Pulmonary artery endothelial cell (primary cell): ENCODE measurements at places on chromosomes 1 and 21. TPM values are rescaled to one million over a fixed set of nuclear protein-coding genes. Genes with fewer than 3 reads are reported as not detected.

C1orf74 gene
- total RNA-seq, result 2.7 and 4.0 TPM in 2 replicates

AMY1A gene
- not detected in 2 replicates for total RNA-seq

FAM177B gene
- not detected in 2 replicates for total RNA-seq

OR6N1 gene
- not detected in 2 replicates for total RNA-seq

SLC6A9 gene
- total RNA-seq, result 0.40 and 0.60 TPM in 2 replicates

BACH1 gene
- 23.3 and 27.3 TPM in 2 replicates for total RNA-seq

PARK7 gene
- total RNA-seq, result 234 and 248 TPM in 2 replicates

PDZK1 gene
- 0.07 and 0.14 TPM in 2 replicates for total RNA-seq

PADI2 gene
- not detected in 2 replicates for total RNA-seq

ASB17 gene
- total RNA-seq, result not detected in 2 replicates

KHDRBS1 gene
- total RNA-seq, result 80.5 and 84.5 TPM in 2 replicates

PLOD1 gene
- 342 and 390 TPM in 2 replicates for total RNA-seq

DNA sequence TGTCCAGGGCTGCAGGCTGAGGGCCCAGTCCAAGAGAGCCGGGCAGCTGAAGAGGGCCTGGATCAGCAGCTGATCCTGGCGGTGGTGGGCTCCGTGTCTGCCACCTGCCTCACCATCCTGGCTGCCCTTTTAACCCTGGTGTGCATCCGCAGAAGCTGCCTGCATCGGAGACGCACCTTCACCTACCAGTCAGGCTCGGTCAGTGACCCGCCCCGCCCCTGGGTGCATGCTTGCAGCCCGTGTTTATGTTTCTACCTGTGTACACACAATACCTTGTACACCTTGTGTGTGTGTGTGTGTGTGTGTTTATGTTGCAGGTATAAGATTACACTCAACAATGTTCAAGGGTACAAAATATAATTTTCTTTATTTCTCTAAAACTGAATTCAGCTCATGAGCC, 13.0 kb downstream of the TIE1 start:
- no peak for DNase-seq

GRCh38 chr1:201282931-201283829, at the start of gene PKP1:
TSS of gene PKP1 (plus strand) at chr1:201283506. CDS start at chr1:201283703, 197 bp downstream.
- no peak for DNase-seq

DNA sequence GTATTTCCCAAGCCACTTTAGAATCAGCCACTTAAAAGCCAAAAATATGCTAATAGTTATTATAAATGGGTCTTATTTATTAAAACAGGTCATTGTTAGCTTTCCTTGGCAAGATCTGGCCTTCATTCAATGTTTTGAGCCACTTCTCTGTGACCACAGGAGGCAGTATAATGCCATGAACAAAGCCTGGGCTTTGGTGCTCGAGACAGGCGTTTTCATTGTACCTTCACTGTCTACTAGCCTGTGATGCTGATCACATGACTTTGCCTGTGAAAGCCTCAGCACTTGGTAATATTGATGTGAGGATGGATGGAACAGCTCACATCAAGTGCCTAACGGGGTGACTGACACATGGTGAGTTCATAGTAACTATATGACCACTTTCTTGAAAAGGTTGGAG, 217.0 kb downstream of the RWDD3 start:
- DNase-seq, result no peak

- DNase-seq, result no peak
These were observed 34.6 kb downstream of the SLAMF6 start for GRCh38 chr1:160488347-160489058.

- no peak for DNase-seq
These were observed 350.8 kb upstream of the KAZN start for GRCh38 chr1:14247666-14248065.

DNA sequence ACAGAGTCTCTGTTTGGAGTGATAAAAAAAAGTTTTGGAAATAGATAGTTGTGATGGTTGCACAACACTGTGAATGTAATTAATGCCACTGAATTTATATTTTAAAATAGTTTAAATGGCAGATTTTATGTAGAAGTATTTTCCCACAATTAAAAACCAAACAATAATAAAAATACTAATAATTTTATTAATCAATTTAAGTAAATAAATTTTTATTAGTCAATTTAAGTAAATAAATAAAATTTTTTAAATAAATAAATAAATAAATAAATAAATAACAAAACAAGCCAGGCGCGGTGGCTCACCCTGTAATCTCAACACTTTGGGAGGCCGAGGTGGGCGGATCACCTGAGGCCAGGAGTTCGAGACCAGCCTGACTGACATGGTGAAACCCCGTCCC, 4.9 kb upstream of the KDF1 start:
- DNase-seq, result no peak

GRCh38 chr1:234666761-234667160, 56.8 kb upstream of the IRF2BP2 start:
- DNase-seq, result no peak

GRCh38 chr1:233086961-233087881, 136.8 kb downstream of the NTPCR start:
- no peak for DNase-seq

DNA sequence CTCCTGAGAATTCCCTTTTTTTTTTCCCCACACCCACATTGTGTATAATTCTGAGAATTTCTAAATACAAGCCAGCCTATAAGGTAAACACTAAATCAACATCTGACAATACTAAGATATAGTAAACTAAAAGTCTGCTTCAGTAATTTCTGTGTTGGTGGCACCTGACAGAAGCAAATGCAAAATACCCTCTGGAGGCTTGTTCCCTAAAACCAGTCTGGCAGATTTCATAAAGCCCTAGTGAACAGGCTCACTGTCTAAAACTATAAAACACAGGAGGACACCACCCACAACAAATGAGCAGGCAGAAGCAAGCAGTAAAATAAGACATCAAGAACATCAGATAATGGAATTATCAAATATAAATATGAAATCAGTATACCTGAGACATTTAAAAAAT, 11.5 kb downstream of the TRIM33 start:
- no peak for DNase-seq

DNA sequence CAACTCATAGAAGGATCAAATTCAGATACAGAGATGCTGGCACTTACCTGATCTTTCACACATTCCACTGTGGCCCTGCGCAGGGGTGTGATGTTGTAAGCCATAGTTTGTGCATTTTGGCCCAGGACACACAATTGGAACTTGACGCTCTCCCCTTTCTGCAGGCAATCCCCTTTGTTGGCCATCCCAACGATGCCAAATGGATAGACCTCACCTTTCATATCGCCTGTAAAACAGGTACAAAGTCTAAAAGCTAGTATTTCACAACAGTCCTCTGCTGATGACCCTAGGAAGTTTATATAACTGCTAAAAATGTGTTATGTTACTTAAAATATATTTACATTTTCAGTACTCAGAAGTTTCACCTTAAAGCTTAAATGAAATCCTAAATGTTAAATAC, 3.9 kb upstream of the NRAS start:
- no peak for DNase-seq

- DNase-seq, result no peak
These were observed 16.6 kb upstream of the ATF3 start for GRCh38 chr1:212591922-212592321.

DNA sequence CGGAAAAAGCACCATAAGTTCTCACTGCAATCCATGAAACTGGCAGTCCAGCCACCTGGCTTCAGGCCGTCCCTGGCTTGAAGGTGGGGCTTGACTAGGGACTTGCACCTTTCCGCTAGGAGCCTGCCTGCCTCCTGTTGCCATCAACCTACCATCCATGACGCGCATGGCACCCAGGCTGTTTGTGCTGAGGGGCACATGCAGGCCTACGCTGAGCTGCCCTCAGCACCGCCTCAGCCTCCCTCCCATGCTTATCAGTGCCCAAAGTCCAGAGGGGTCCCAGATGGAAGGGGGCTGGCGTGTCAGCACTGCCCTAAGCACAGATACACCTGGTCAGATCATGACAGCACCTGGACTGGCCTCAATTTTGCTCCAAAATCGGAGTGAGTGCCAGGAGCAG, 190.2 kb upstream of the LYPLAL1 start:
- no peak for DNase-seq

GRCh38 chr1:61539720-61540462, 185.1 kb downstream of the TM2D1 start:
- DNase-seq, result no peak

DNA sequence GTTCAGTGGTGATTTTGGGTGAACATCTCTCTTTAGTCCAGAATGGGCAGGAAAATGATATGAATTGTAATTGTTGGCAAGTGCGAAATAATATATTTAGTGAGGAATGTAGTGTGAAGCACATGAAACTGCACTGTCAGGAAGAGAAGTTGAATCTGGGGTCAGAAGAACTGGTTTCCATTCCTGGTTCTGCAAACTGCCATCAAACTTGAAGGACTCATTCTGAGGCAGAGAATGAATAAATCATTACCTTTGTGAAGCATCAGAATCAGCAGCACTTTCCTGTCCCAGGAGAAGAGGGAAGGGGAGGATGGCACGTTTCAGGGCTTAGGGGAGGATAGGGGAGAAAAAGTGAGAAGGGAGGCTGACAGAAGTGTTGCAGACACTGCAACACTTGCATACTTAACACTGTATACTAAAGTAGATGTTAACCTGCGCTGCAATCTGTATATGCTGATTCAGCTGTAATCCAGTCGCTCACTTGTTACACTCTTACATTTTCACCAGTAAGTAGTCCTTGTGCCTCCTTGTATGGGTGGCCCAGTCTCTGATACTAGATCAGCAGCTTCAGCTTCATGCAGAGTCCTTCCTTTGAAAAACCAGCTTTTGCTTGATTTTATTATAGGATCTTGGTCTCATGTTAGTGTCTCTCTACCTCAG, 10.5 kb upstream of the RPTN start:
- DNase-seq, result no peak

- no peak for DNase-seq
These were observed 78.1 kb upstream of the COX20 start for GRCh38 chr1:244757091-244757939.
